Stimulated activated CD4-positive, alpha-beta T cell treated with anti-CD3 and anti-CD28 coated beads, TNF-alpha, amount 100 ng/mL, for 48 hours (primary cell): ENCODE measurements at places on chromosomes 13 and 19.

DNA sequence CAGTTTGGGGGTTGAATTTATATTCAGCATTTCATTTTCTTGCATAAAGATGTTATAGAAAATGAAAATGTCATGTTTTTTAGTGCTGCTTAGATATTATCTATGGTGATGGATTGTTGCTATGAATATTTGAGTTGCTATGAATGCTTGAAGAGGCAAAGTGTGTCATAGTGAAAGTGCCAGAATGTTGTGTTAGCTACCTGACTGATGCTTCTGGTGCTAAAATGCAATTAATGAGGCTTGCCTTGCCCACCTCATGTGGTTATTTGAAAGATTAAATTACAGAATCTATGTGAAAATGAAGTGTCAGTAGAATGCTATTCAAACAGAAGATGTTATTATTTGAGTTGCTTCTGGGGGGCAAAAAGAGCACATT lies 62.7 kb upstream of the MYCBP2 start:
- no peak for DNase-seq

DNA sequence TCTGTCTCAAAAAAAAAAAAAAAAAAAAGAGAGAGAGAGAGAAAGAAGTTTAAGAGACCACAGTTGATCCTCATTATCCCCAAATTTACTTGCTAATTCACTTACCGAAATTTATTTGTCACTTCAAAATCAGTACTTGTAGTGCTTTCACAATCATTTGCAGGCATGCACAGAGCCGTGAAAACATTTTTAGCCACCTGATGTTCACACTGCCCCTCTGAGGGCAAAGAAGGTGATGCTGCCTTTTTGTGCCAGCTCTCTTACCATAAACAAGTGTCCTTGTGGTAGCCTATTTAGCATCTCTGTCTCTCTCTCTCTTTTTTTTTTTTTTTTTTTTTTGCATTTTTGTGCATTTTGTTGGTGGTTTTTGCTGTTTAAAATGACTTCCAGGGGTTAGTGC lies 24.1 kb upstream of the CASP14 start:
- DNase-seq = no peak

DNA sequence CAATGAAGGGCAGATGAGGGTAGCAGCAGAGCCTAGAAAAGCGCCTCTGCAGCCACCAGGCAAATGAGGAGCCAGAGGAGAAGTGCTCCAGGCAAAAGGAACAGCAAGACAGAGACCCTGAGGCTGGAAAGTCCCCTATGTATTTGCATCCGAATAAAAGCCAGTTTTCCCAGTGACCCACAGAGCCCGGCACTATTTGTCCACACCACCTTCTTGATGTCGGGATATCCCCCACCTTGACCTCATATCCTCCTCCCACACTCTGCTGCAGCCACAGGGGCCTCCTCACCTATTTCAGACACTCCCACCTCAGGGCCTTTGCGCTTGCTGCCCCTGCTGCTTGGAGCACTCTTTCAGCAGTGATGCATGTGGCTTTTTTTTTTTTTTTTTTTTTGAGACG lies 6.6 kb downstream of the ATG4D start:
- no peak for DNase-seq

- DNase-seq = no peak
Measured at GRCh38 chr19:53945441-53945840, 17.3 kb upstream of the CACNG8 start.

- DNase-seq = no peak
Measured at GRCh38 chr13:67140006-67140405, 90.1 kb downstream of the PCDH9 start.

GRCh38 chr13:105773863-105774538 lies 761.5 kb downstream of the EFNB2 start:
- DNase-seq = peak; percentile 1

DNA sequence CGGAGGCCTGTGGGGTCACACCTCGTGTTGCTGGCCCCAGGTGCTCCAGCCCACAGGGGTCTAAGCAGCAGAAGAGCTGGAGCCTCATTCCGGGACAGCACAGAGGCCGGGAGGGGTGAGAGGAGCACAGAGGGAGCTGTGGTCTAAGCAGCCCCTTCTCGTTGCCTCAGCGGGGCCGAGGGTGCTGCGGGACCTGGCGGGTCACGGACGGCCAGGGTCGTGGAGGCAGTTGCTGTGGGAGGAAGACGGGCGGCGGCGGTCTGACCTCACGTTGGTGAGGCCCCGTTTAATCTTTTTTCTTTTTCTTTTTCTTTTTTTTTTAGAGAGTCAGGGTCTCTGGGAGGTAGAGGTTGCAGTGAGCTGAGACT lies 21.7 kb downstream of the PIAS4 start:
- DNase-seq = no peak

- no peak for DNase-seq
Measured at GRCh38 chr19:42333018-42333417, 7.6 kb downstream of the MEGF8 start.

DNA sequence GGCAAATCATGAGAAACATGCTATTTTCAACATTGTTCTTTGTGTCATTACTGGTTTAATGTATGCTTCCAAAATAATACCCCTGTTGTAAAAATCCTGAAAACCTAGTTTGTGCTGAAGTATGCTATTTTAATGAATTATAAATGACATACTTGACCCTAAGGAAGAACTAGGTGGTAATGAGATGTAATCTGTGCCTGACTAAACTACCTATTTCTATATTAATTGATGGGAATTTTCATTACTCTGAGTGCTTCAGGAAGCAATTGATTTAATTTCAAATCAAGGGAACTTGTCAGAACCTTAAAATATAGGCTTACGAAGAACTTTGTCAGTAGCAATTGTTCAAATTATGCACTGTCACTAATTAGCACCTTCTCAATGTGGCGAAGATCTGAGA lies 1005.6 kb upstream of the SLC10A2 start:
- DNase-seq = no peak

DNA sequence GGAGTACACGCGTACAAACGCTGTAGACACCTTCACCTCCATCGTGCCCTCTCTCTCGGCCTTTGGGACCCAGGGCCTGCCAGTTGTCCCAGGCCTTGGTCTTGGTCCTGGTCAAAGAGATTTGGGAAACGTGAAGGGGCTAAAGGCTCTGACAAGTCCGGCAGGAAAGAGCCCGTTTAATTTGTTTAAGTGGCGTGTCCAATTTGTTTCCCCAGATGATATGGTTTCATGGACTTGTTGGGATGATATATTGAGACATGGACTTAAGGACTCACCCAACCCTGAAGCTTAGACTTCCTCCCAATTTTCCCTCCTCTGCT lies 2.7 kb downstream of the CLEC11A start:
- DNase-seq = no peak

GRCh38 chr13:79225487-79226232 lies 180.4 kb downstream of the RBM26 start:
- no peak for DNase-seq

DNA sequence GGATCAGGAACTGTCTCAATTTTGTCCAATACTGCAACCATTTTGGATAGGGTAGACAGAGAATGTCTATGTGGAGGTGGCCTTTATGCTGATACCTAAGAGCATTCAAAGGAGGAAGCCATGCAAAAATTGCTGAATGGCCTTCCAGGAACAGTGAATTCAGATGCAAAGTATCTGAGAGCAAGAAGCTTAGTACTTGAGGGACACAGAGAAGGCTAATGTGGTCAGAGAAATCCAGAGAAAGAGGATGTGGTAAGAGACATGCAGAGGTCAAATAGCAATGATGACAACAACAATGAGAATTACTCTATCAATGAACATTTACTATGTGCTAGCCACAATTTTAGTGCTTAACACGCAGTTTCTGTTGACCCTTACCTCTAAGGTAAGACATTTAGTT lies 785.6 kb upstream of the KLHL1 start:
- no peak for DNase-seq

DNA sequence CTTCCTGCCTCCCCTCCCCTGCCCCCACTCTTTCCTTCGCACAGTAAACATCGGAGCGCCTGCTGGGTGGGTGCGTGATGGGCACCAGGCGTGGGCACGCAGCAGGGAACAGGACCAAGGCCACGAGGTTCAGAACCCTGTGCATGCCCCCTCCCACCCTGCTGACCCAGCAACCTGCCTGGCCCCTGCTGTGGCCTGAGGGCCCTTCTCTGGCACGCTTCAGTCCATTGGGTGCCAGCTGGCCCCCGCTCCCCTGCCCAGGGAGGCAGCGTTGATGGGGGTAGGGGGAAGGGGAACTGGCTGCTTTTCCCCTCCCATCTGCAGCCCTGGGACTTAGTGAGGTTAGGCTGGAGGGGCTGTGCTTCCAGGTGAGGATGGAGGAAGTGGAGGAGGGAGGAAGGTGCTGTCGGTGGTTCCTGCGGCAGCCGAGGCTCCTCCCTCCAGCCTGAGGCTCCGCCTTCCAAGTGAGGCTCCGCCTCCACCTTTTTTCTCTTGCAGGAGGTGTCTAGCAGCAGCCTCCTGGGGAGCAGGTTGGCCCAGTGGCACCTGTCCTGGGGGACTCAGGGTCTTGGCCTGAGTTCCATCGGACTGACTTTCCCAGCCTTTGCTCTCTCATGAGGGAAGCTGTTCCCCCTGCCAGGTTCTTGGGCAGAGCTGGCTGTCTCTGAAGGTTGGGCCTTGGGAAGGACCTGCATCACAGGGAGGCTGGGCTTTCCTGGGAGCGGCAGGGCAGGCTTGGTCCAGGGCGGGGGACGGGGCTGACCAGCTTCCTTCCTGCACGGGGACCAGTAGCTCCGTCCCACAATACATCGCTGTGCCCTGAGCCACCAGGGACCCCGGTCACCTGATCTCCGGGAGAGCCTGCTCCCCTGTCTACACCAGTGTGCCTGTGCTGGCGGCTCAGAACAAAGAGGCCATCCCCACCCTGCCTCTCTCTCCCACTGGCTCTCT lies 7.3 kb downstream of the PIAS4 start:
- DNase-seq = no peak

DNA sequence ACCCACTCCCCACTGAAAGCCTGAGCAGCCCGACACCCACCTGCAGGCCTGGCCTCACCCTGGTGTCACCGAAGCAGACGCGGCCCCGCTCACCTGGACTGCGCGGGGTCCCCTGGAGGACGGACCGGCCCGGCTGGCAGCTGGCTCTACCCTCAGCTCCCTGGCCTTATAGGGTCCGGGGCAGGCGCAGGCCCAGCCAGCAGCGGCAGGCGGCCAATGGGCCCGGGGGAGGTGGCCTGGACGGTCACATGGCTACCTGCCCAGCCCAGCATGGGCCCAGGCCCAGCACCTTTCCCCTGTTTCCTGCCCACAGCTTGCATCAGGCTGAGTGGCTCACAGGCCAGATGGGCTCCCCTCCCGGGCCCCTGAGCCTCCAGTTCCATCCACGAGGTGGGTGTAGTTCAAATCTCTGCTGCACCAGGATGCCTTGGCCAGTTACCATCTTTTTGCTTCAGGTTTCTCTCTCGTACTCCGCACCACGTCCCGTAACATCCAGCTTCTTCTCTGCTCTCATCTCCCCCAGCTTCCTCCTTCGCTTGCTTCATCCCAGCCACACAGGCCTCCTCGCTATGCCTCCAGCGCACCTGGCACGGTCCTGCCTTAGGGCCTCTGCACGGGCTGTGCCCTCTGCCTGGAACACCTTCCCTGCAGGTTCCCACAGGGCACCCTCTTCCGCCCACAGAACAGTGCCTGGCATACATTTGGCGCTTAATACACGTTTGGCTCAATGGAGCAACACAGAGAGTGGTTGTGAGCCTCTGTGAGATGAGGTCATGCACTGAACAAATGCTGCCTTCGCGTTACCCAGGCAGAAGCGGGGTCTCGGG lies at the start of gene PLIN4:
Gene PLIN4 (minus strand): TSS at position 142 of the 827 bp plus-strand sequence. CDS start 214 bp downstream, outside the sequence.
- DNase-seq = no peak

GRCh38 chr19:35352448-35353304 lies 5.0 kb downstream of the FFAR1 start:
- peak; percentile 59 for DNase-seq

GRCh38 chr19:16739546-16739945 lies 19.9 kb downstream of the NWD1 start:
- no peak for DNase-seq

- DNase-seq = no peak
Measured at GRCh38 chr19:1046836-1047695, 7.2 kb downstream of the ABCA7 start.

DNA sequence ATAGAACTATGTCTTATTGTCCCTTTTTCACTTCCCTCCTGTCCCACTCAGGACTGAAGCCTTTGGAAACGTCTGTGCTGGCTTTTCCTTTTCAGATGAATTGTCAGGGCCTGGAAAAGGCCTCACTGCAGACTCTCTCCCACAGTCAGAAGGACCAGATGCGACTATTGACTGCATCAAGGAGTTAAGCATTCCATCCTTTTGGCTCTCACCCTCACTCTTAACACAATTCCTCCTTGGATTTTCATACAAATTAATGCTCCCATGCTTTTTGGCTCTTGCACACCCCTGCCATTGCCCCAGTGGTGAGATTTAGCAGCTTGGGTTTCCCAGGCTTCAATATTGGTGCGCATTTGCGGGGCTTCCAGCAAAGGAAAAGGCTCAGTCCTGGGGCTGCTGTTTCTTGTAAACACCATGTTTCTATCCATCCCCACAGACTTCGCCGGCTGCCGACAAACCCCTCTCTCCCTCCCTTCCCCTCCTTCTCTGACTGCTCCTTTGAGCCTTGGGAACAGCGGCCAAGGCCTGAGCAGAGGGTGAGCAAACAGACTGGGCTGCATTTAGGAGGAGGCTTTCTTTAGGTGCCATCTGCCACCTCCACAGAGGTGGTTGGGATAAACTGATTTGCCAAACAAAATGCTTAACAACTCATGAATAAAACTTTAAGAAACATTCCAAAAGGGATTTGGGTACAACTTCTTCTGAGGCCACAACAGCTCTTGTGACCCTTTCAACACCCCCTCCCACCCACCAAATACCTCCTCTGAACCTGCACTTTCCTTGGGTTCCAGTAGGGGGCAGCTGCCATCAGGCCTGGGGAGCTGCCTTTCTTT lies 48.6 kb upstream of the PCDH8 start:
- DNase-seq = no peak

DNA sequence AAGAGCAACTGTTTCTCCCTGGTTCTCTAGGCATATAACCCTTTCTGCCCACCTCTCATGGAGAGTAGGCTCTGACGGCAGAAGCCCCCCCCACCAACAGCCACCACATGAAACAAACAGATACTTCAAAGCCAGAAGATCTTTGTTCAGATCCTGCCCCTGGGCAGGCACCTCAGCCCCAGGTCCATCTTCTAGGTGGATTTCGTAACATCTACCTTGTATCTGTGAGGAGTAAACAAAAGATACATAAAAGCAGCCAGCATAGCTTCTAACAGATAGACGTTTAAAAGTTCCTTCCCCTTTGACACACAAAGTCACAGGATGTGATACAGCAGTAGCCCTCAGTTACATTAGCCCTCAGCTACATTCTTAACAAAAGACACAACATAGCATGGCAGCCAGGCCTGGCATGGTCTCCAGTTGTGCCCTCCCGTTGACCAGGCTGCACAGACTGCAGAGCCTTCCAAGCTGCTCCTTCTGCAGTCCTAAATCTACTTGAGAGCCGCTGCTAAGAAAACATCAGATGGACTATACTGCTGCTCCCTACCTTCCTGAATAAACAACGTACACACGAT lies 35.4 kb downstream of the BRD4 start:
- DNase-seq = no peak

DNA sequence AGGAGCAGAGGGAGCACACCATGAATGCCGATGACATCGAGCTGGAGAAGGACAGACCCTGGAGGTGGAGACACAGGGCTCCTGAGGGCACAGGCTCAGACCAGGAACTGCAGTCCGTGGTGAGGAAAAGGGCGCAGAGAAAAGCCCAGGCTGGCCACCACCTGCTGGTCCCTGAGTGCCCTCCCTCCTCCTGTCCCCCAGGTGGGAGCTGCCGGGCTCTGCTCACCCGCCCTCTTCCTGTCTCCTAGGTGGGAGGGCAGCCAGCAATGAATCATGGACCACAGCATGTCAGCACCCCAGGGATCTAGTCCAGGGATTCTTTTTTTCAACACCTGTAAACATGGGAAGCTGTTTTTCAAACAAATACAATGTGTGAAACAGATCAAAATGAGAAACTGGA lies 94.6 kb upstream of the ARHGEF7 start:
- no peak for DNase-seq
